ENCODE measurements at places on chromosomes 16 and 17.

GRCh38 chr17:79776376-79777119 lies 1.4 kb upstream of the CBX2 start:
- DNase-seq = no peak

DNA sequence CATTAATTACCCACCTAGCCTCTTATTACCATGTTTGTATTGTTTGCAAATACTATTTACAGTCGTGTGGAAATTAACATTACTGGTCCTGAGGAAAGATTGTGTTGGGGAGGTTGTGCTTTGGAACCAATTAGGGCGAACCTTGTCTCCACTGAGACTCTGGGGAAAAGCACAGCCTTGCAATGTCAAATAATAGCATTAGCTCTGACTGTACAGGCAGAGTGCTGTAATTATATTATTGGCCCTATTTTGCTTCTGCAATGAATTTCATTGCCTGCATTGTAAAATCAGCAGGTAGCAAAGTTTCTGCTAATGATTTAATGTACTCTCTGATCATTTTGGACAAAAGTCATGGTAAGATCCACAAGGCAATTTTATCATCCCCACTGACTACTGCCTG lies 97.0 kb downstream of the WWOX start:
- DNase-seq = no peak

DNA sequence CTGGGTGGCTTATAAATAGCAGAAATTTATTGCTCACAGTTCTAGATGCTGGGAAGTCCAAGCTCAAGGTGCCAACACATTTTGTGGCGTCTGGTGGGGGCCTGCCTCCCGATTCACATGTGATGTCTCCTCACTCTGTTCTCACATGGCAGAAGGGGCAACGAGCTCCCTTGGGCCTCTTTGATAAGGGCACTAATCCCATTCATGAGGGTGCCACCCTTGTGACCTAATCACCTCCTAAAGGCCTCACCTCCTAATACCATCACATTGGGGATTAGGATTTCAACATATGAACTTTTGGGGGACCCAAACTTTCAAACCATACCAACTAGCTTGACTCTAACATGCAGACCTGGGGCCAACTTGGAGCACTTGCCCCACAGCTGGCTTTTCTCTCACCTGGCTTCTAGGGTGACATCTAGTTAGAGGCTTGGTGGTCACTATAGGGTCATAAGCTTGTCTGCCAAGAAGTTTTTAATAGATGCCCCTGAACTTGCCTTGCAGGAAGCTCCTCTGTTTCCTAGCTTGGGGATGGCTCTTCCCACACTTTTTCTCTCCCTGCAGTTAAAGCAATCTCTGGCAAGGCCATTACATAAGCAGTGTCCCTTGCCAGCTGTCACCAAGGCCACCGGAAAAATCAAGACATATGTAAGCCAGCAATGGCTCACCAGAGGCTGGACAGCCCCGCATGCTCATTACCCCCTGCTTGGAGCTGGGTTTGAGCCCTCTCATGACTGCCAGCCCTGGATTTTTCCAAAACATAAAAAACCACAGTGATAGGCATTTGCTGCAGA lies 8.4 kb upstream of the MED9 start:
- DNase-seq = peak; percentile 26

GRCh38 chr17:61567045-61567802 lies 23.8 kb downstream of the NACA2 start:
- no peak for DNase-seq

DNA sequence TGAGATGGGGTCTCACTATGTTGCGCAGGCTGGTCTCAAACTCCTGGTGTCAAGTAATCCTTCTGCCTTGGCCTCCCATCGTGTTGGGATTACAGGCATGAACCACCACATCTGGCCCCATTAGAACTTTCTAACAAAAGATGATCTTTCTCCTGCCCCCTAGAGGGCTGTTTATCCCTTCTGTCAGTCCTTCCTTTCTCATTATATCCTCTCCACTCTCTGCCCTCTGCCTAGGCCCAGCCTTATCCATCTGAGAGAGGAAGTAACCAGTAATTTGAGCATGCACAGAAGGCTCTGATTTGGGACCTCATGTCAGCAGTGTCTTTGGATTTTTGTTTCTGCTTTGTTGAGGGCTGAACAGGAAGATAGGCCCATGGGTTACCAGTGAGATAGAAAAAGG lies 4.4 kb upstream of the DHX40 start:
- peak; percentile 66 for DNase-seq

DNA sequence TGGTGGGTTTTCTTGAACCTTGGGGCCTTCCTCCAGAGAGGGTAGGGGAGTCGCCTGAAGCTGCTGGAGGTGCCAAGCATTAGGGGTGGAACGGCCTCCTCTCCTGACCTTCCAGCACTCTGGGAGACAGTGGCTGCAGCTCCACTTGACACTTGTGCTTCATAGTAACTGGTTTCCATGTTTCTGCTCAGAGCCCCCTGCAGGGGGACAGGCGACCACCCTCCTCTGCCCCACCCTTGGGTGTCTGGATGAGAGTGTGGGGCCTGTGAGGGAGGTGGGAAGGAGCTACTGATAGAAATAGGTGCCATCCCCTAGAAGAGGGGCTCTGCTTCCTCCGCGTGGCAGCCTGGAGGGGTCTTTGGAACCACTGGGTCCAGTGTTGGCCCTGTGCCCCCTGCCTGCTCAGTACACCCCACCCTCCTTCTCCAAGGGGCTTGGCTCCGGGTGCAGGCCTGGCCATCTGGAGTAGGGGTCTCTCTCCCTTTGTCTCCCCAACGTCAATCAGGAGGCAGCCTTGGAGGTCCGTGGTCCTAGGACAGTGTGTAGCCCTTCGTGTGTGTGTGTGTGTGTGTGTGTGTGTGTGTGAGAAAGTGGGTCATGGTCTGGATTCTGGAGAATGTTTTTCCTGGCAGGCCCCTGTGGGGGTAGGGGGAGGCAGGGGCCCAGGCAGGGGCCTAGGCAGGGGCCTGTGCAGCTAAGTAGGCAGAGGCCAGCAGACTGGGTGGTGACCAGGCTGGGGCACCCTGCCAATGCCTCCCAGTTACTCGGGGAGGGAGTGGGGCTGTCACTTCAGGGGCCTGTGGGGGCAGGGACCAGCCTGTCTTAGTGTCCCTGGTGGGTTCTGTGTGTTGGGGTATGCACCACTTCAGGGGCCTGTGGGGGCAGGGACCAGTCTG lies 4.9 kb downstream of the LASP1 start:
- no peak for DNase-seq

DNA sequence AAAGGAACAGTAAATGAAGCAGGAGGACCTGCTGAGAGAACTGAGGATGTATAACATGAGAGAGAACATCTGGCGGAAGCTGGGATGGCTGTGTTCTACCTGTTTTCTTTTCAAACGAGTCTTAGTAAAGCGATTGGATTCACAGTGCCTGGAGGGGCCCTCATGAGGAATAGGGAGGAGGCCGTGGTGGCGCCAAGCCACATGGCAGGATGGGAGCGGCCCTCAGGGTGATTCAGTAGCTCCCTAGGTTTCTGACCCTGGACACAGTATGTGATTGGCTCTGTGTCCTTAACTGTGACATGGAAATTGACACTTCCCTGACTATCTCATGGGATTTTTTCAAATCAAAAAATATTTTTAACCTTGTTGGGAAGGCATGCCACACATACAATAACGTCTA lies 32.1 kb downstream of the USP43 start:
- no peak for DNase-seq

GRCh38 chr16:9055661-9056060 lies 35.8 kb upstream of the HAPSTR1 start:
- DNase-seq = no peak

- no peak for DNase-seq
These were observed 408.6 kb downstream of the HAPSTR1 start for GRCh38 chr16:9499941-9500593.

- no peak for DNase-seq
These were observed 138.5 kb upstream of the TBX2 start for GRCh38 chr17:61261001-61261637.
